ENCODE measurements at places on chromosomes 3 and 15.

DNA sequence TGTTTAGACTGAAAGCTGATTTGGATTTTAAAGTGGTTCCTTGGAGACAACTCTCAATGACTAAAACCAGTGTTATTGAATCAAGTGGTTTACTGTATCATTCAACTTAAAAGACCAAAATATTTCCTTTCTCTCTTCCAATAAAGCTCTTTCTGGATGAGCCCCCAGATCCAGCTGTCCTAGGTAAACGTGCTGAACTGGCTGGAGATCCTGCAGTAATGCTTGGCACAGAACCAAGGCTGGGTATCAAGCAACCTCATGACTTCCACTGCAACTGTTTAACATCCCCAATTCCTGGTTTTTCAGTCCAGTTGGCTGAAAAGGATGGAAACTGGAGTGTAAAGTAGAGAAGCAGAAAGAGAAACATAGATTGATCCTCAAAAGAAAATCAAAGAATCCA, 28.9 kb downstream of the SEC22C start:
- no peak for DNase-seq

GRCh38 chr3:11410564-11410963, 138.4 kb downstream of the ATG7 start:
- no peak for DNase-seq

DNA sequence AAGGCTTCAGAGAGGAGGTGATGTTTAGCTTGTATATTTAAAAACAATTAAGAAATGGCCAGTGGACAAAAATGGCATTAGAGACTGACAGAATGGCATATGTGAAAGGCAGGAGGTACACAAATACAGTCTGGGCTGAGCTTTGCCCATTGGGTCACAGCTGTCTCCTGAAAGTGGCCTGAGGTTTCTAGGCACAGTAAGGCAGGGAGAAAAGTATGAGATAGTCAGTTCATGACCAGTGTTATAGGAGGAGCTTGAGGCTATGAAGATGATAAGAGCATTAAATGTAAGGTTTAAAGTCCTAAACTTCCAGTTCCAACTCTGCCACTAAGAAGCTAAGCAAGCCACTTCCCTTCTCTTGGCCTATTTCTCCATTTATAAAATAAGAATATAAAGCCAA, 111.2 kb upstream of the SETMAR start:
- no peak for DNase-seq

GRCh38 chr3:167750272-167750971, 14.9 kb downstream of the SERPINI1 start:
- no peak for DNase-seq

DNA sequence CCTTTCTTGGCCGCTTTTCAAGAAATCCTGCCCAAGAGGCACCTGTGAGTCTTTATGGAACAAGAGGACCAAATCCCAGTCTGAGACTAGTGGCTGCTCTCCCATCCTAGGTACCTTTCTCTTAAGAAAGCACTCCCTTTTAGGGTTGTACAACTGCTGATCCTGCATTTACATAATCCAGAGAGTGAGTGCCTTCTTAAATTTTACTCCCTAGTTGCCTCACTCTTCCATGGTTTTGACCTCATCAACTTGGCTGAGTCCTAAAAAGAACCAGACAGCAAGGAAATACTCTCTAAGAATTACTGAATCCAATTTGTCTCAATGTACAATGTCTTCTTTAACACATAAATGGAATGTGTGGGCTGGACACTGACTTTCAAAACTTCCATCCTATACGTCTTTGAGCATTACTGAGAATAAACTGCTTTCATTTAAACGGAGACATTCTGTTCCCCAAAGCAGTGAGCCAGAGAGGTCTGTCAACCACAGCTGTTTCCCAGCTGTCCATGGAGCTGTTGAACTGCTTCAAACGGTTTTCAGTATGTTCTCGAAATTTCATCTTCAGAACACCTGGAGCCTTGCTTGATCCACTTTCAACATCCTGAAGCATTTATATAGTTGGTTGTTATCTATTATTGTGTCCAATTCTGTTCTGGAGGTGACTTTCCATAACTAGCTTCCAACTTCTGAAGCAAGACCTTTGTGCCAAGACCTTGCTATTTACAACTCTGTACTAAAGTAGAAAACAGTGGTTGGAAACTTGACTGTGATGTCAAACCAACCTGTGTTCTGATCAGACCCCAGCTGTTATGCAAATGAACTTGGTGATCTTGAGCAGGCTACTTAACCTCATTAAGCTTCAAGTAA, 179.1 kb downstream of the SLC9A9 start:
- DNase-seq, result no peak

GRCh38 chr15:45456212-45457106, 66.1 kb downstream of the SLC30A4 start:
- peak; percentile 43 for DNase-seq

DNA sequence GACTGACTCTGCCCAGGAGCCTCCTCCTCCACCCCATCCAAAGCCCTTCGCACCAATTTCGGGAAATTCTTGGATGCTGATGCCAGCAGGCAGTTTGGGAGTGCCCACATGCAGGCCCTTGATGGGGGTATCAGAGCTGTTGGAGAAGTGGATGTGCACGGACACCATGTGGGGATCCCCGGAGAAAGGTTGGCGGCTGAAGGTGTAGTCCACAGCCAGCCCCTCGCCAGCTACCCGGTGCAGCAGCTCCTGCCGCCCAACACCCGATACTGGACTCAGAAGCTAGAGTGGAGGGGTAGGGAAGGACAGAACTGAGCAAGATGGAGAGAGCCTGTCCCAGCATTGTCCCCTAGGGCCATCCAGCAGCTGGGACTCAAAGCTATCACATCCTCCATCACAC, 15.5 kb upstream of the CPEB1 start:
- no peak for DNase-seq

DNA sequence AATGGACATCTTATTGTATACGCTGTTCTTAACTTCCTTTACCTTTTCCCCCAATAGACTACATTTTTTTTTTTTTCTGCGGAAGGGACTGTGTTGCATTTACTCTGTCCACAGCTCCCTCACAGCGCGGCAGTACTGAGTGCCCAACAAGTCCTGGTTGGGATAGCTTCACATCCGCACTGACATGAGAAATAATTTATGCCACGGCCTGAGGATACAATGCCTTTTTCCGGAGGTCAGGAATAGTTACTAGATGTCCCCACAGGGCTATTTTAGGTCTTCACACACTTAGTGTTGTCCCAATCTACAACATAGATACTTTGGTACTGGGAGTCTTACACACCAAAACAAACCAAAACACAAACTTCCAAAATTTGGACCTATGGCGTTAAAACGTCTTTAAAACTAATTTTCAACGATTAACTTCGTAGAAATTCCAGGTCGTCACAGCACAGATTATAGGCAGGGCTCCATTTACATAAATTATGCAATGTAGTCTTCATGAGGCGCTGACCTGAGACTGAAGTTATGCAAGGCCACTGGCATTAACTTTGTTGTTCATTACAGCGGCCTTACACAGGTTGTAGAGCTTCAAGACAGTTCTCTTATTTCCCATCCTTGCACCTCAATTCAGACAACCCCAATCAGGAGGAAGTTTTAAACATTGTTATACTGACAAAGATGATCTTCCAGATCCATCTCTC, 989 bp upstream of the PPIB start:
- no peak for DNase-seq

DNA sequence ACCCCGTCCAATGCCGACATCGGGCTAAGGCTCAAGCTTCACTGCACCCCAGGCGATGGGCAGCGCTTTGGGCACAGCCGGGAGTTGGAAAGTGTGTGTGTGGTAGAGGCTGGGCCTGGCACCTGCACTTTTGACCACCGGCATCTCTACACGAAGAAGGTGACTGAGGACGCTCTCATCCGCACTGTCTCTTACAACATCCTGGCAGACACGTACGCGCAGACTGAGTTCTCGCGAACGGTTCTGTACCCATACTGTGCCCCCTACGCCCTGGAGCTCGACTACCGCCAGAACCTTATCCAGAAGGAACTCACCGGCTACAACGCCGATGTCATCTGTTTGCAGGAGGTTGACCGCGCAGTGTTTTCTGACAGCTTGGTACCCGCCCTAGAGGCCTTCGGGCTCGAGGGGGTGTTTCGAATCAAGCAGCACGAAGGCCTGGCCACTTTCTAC, 1.0 kb downstream of the PDE12 start:
- peak; percentile 17 for DNase-seq

- DNase-seq, result no peak
These were observed 13.0 kb downstream of the P2RY12 start for GRCh38 chr3:151371526-151371925.

DNA sequence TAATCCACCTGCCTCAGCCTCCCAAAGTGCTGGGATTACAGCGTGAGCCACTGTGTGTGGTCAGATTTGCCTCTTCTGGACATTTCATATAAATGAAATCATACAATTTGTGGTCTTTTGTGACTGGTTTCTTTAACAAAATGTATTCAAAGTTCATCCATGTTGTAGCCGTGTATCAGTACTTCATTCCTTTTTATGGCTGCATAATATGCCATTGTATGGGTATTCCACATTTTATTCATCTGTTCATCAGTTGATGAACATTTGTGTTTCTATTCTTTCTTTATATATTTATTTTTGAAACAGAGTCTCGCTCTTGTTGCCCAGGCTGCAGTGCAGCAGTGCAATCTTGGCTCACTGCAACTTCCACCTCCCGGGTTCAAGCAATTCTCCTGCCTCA, 25.8 kb downstream of the WDR76 start:
- no peak for DNase-seq

- DNase-seq, result no peak
These were observed 45.4 kb downstream of the GRK7 start for GRCh38 chr3:141808586-141808985.

GRCh38 chr3:165918657-165918979, 81.4 kb upstream of the BCHE start:
- DNase-seq, result no peak

GRCh38 chr15:57118013-57118799, 199.8 kb downstream of the TCF12 start:
- no peak for DNase-seq

GRCh38 chr3:171192176-171192854, 165.8 kb upstream of the SLC2A2 start:
- no peak for DNase-seq

DNA sequence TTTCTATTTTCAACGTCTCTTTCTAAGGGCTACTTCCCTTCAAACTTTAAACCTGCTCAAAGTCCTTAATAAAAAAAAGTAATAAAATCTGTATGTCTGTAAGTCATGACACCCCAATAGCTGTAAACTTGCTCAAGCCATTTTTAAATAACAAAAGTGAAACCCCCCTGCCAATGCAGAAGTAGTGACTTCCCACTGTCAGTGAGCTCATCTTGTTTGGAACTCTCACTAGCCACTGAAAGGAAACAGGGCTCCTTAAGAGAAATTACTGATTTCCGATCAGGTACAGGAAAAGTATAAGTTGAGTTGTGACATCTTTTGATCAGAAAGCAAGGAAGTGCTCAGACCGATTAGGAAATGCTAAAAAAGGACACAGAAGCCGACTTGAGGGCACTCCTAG, 27.6 kb upstream of the GPR171 start:
- DNase-seq, result no peak

DNA sequence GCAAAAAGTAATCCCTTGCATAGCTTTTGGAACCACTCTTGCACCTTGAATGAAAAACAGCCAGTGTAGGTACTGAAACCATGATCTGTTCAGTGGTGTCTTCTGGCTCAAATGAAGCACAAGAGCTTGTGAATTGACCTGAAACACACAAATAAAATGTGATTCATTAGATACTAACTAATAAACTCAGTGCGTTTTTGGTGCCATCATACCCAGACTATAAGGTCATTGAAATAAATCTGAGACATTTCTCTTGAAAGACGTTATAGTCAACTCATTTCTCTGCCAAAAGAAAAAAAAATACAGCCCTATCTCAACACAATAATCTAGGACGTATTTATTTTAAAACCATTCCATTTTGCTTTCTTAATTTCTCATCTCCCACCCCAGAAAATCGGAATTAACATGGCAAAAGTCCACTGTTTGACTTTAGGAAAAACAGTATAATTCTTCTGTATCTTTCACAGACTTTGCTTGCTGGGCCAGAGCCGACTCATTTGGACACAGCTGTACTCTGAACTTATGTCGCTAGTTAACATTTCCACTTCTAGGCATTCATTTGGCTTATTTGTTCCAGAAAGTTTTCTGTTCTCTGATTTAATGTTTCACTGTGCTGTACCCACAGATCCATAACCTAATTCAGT, 284.9 kb upstream of the TBL1XR1 start:
- DNase-seq, result no peak

DNA sequence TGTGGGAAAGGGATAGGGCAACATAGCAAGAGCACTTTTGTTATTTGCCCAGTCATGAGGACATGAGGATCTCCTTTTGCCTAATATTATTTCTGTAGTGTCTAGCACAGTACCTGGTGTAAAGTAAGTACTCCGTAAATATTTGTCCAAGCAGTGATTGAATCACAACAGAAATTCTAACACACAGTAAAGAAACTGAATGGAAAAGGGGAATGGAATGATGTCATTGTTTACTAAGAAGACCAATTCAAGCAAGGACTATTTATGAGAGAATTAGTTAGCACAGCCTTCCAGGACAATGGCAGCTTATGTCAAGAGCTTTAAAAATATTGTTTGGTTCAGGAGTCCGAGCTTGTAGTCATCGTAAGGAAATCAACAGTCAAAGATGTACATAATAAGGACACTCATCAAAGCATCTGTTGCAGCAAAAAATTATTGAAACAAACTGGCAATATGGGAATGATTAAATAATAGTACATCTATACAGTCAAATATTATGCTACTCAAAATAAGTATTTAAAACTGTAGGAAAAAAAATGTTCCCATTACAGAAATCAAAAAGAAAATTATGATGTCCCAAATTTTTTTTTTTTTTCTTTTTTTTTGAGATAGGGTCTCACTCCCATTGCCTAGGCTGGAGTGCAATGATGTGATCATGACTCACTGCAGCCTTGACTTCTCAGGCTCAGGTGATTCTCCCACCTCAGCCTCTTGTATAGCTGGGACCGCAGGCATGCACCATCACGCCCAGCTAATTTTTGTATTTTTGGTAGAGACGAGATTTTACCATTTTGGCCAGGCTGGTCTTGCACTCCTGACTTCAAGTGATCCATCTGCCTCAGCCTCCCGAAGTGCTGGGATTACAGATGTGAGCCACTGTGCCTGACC, 17.9 kb downstream of the CAPN7 start:
- no peak for DNase-seq

DNA sequence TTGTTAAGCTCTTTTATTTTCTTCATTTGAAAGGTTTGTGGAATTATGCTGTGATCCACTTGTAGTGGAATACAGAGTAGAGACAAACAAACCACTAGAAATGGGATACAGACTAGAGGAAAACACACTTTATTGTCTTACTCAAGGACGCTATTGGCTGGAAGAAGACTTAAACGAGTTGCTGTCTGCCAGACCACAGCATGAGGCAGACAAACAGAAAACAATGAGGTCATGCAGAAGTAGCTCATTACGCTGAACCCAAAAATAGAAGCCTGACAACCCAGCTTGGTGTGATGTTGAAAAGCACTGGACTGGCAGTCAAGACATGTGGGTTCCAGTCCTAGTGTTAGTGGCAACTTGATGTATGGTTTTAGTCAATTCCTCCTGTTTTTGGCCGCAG, 62.4 kb upstream of the P3H2 start:
- DNase-seq, result no peak
